ENCODE measurements at places on chromosomes 2 and 18. TPM values are rescaled to one million over a fixed set of nuclear protein-coding genes. Genes with fewer than 3 reads are reported as not detected.
A peak's percentile ranks its signal among the peaks of the same experiment; 100 is the strongest.

DNA sequence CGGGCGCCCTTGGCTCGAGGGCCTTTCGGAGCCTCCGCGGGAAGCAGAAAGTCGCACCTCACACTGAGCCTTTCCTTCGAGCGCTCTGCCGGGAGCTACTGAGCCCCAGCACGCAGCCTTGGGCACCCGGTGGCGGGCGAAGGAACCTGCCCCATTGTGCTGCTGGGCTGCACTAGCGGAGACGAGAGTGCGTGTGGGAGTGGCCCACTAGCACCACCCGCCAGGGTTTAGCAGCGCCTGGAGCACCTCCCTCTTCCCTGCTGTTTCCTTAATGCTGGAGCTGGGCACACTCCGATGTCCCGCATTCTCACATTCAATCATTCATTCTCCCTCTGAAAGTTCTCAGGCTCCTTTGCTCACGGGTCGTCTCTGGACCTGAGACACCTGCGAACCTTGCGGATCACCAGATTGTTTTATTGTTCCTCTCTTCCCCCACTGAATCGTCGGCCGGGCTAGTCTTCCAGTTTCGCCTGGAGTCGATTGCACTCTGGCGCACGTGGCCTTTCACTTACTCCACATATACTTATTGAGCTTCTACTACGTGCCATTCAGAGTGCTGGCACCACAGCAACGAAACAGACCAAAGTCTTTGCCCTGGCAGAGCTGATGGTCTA lies 8.5 kb upstream of the PAX3 start:
- no peak for DNase-seq

DNA sequence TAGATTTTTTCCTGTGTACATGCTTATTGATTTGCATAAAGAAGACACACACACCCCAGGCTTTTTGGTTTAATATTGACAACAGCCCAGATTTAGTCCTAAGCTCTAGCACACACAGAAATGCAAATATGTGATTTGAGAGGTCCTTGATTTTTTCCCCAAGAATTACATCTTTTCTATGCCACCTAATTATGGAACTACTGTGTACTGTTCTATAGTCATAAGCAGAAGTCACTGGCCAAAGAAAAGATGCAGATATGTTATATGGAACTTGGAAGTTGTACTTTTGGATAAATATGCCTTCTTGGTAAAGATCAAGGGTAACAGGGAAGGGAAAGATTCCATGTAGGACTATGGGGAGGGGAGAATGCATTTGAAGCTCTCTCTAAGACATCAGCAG lies 105.6 kb downstream of the SETBP1 start:
- no peak for DNase-seq

- DNase-seq = no peak
Observed at GRCh38 chr2:197285361-197285760, 25.2 kb downstream of the ANKRD44 start.

- no peak for DNase-seq
Observed at GRCh38 chr2:190417045-190417842, 9.1 kb downstream of the MFSD6 start.

- no peak for DNase-seq
Observed at GRCh38 chr2:127054604-127054930, 52.4 kb downstream of the BIN1 start.

GRCh38 chr2:209368914-209369313 lies 54.9 kb upstream of the MAP2 start:
- peak; percentile 56 for DNase-seq

The CXCR2 gene
- 1.7 TPM for total RNA-seq

GRCh38 chr2:144240656-144241339 lies 279.1 kb downstream of the ZEB2 start:
- DNase-seq = peak; percentile 19

The C2orf15 gene
- 1.7 TPM for total RNA-seq

The NEU2 gene
- not detected for total RNA-seq

GRCh38 chr2:144496977-144497598 lies 22.8 kb downstream of the ZEB2 start:
- DNase-seq = no peak

- DNase-seq = no peak
Observed at GRCh38 chr2:3768960-3769765, 65.8 kb downstream of the DCDC2C start.

GRCh38 chr2:71457123-71457915 lies 4.0 kb downstream of the DYSF start:
- no peak for DNase-seq

GRCh38 chr2:107263628-107264027 lies 377.7 kb upstream of the ST6GAL2 start:
- DNase-seq = no peak

GRCh38 chr2:158664987-158665386 lies 130.1 kb upstream of the DAPL1 start:
- peak; percentile 17 for DNase-seq

GRCh38 chr2:219174801-219175200 lies 1.9 kb downstream of the CNPPD1 start:
- no peak for DNase-seq

DNA sequence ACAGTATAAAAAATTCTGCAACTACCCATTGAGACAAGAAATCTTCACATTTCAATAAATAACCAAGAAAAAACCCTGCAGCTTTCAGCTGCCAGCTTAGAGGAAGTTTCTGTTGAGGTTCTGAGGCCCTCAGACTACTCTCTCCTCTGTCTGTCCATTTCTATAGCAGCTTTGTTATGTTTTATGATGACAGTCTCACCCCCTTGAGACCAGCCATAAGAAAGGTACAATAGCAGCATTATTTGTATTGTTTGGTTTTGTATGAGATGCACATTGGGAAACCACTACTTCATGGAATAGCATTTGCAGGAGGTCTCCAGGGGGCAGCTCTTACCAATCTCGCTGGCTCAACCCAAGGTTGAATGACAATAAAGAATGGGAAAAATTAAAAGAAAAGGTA lies 334.6 kb upstream of the VRK2 start:
- no peak for DNase-seq

DNA sequence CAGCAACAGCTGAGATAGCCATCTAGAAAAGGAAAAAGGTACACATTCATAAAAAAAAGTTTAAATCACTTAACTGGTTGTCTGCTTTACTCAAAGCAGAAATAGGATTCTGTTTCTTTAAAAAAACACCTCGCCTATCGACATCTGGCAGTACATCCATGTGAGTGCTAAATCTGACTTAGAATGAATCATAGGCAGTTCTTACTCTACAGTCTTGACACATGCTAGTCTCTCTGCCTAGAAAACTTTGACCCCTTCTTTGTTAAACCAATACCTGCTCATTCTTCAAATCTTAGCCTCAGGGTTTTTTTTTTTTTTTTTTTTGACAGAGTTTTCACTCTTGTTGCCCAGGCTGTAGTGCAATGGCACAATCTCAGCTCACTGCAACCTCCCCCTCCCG lies 37.1 kb upstream of the GPR75 start:
- peak; percentile 2 for DNase-seq

DNA sequence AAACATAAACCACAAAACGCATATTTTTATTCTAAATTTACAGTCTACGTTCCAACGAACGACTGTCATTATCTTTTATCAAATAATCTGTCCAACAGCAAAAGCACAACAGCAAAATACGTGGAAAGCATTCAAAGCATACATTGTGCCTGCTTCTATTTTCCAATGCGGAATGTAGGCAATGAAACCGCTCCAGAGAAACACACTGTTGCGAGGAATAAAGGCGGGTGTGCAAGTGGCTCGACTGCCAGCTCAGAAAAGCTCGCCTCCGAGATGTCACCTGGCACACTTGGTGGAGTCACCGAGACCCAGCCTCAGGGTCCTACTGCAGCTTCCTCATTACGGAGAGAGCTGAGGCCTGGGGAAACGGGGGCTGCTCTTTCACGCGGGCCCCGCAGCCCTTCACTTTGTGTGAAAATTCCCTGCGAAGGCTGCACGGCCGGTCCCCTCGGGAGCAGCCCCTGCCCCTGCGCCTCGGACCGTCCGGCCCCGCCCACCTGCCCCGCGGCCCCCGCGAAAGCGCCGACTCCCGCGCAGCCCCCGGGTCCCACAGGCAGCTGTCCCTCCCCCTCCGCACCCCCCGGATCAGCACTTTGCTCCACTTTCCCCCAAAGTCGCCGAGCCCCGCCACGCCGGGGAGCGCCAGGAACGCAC lies 752 bp downstream of the MGAT4A start:
- DNase-seq = peak; percentile 32

- peak; percentile 65 for DNase-seq
Observed at GRCh38 chr18:28153485-28154065, 23.4 kb downstream of the CDH2 start.

DNA sequence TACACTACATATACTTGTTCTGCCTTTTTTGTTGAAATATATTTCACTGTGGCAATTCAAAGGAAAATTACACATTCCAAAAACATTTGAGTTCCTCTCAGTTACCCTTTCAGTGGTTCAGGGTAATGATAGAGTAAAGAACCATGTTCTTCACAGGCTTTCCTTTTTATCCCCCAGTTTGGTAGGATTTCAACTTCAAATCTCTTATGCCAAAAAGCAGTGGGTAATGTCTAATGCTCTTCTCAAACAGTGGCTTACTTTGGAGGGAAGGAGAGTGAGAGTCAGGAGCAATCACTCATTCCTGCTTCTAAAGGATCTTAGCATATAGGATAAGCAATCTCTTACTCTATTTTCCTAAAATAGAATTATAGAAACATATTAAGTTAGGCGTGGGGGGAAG lies 290.6 kb downstream of the ZEB2 start:
- DNase-seq = peak; percentile 55

The IFIH1 gene
- total RNA-seq = 17.1 TPM

DNA sequence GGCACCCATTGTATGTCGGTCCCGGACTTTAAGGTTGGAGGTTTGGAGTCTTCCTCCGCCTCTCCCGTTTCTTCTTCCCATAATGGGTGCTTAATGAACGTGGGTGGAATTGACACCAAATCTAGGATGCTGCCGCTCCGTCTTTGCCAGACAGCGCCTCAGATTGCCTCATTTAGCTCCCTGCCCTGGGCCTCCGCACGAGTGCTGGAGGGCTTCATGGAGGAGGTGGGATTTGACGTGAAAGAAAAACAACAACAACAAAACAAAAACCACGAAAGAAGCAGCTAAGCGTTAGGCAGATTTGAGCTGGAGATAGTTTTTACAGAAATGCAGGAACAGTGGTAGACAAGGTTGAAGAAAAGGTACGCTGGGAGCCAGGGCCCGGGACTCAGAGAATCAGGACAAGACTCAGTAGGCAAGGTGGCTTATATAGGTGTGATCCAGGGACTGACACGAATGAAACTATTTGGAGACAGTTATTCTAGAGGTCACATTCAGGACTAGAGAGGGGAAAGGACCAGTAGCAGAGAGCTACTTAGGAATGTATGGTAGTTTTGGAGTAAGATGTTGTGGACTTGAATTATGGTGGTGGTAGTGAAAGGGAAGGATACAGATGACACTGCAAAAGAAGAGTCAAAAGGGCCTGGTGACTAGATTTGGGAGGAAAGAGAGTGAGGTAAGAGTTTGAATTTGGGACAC lies 605 bp downstream of the ZNF2 start:
- DNase-seq = no peak

The ZNF516 gene
- 29.6 TPM for total RNA-seq
